AG08396 (cell line): ENCODE measurements at places on chromosomes 7 and 10.

- DNase-seq: peak; percentile 62
These were observed 89.2 kb downstream of the RNF216 start for GRCh38 chr7:5692112-5692844.

- DNase-seq: no peak
These were observed 31.8 kb upstream of the RBM33 start for GRCh38 chr7:155612658-155613057.

- DNase-seq: no peak
These were observed 118.7 kb upstream of the GJD4 start for GRCh38 chr10:35486297-35486990.

GRCh38 chr7:87322912-87323311, 22.6 kb upstream of the CROT start:
- no peak for DNase-seq

GRCh38 chr7:106915873-106916272, 50.8 kb downstream of the PIK3CG start:
- DNase-seq: no peak

DNA sequence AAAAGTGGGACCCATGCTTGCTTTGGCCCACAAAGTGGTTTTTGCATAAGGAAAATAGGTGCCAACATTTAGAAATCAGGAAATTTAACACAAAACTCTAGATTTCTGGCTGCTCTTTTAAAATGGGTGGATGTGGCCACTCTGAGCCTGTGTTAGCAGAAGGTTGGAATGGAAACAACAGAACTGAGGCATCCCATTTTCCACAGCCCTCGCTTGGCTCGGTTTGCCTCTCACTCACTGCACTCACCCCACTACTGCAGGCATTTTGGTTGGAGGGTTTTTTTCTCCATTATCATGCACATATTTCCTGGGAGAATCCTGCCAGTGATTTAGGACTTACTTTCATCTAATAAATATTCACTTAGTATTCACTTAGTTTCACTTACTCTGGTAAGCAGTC, 178.9 kb downstream of the BICC1 start:
- no peak for DNase-seq

GRCh38 chr10:4214908-4215307, 429.9 kb upstream of the KLF6 start:
- no peak for DNase-seq

- DNase-seq: no peak
These were observed 5.3 kb upstream of the KCNIP2 start for GRCh38 chr10:101848894-101849351.

DNA sequence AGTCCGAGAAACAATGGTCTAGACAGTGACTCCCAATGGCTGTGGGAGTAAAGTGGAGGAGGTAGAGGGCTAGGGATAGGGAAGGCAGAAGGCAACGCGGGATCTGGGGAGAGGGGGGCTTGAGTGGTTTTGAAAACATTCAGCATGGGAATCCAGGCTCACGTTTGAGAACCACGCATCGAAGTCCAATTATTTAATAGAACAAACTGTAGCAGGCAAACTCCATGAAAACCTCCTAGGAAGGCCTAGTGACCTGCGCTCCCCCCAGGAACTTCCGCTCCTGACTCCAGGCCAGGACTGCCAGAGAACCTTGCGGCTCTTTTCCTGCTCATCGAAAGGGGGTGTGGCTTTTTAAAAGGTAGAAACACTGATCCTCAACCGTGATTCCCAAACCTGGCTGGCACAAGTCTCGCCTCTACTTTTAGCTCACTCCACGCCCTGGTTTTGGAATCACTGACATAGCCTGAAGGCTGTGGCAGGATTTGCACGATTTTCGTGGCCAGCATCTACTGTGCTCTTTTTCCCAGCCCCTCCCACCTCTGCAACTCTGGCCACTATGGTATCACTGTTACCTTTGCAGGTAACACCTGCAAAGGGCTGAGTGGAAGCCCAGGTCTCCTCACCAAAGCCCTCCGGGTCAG, 43.4 kb downstream of the MYOF start:
- no peak for DNase-seq

- no peak for DNase-seq
These were observed 188.5 kb upstream of the BMPER start for GRCh38 chr7:33716581-33717477.

- no peak for DNase-seq
These were observed 142.4 kb downstream of the TCERG1L start for GRCh38 chr10:131169146-131169545.

GRCh38 chr10:110268971-110269370, 35.7 kb downstream of the SMNDC1 start:
- no peak for DNase-seq

- no peak for DNase-seq
These were observed 14.5 kb upstream of the ZNF862 start for GRCh38 chr7:149823631-149824199.

GRCh38 chr10:62244785-62245467, 23.7 kb downstream of the RTKN2 start:
- no peak for DNase-seq

GRCh38 chr10:129020651-129021330, 446.2 kb upstream of the MGMT start:
- DNase-seq: no peak

DNA sequence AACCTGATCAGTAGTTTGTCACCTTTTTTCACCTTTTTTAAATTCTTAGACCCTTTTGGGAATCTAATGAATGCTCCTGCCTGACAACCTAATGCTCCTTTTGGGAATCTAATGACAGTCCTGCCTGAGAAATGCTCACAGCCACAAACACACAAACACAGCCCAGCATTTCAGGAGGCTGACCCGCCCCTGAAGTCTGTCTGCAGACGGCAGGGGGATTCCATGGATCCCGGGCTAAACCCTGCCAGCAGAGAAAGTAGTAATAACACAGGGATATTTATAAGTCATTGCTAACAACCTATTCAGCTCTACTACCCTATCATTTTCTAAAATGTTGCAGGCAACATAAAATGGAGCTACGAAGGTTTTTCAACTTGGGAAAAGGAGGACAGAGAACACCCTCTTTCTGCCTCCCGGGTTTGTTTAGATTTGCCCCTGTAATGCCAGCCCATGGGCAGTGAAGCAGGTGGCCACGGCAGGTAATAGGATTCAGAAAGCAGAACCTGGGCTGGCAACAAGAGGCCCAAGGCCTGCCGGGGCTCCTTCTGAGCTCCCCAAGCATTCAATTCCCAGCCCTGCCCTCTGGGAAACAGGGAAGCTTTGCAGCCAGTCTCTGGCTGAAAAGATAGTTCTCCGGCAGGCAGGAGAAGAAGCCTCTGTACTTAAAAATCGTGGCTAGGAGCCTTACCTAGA, 65.2 kb downstream of the CREB3L2 start:
- DNase-seq: no peak

DNA sequence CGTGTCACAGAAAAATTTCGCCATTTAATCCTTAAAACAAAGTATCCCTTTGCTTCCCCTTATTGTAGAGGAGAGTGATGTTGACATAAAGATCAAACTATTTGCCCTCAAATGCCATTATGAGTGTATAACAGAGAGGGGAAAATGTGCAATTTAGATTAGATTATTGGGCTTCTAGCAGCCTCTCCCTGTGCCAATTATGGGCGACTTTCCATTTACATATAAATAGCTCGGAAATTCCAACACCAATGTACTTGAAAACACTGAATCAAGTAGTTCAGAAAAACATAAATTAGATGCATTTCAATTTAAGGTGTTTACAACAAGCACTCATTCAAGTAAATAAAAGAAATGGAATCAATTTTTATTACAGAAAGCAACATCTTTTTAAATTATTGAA, 64.6 kb upstream of the LRRN3 start:
- no peak for DNase-seq

- no peak for DNase-seq
These were observed 136.6 kb upstream of the SHH start for GRCh38 chr7:155948845-155949244.

- DNase-seq: peak; percentile 75
These were observed 56.7 kb downstream of the MKI67 start for GRCh38 chr10:128069351-128070051.

- no peak for DNase-seq
These were observed 549.0 kb upstream of the VSTM2A start for GRCh38 chr7:53993224-53993623.

GRCh38 chr7:36391436-36392198, 2.0 kb downstream of the ANLN start:
- DNase-seq: no peak

GRCh38 chr10:30412901-30413300, 21.1 kb upstream of the MAP3K8 start:
- DNase-seq: no peak

- no peak for DNase-seq
These were observed 63.2 kb downstream of the NHLRC2 start for GRCh38 chr10:113917636-113918035.

GRCh38 chr7:4888161-4888560, 4.6 kb upstream of the RADIL start:
- no peak for DNase-seq

DNA sequence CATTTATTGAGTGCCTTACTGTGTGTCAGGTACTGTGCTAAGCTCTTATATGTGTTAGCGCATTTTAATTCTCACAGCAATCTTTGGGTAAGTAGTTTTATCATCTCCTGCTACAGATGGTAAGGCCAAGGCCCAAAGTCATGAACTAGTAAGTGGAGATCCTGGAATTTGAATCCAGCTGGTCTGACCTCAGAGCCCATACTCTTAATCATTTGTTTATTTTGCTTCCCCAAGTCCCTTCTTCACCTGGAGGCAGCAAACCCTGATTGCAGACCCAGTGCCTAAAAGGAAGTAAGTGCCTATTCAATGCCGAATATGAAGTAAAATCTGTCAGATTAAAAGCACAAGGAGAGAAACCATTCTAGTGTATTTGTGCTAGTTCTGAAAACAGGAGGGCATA, 182.9 kb upstream of the TCF7L2 start:
- DNase-seq: no peak

DNA sequence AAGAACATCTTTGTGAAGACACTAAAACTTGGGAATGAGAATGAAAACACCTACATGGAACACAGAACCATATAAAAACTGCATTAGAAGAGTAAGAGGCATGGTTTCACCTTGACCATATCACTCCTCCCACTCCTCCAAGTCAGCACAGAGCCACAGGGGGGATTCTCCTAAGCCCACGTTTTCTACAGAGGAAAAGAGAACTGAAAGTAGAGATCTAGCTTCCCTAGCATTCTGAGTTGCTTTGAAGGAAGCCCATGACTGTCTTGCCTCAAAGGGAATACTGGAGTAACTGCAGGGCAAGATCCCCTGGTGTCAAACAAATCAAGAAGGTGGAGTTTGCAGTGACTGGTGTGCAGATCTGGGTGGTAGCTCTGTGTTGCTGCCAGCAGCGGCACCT, 43.9 kb downstream of the HBP1 start:
- DNase-seq: no peak

DNA sequence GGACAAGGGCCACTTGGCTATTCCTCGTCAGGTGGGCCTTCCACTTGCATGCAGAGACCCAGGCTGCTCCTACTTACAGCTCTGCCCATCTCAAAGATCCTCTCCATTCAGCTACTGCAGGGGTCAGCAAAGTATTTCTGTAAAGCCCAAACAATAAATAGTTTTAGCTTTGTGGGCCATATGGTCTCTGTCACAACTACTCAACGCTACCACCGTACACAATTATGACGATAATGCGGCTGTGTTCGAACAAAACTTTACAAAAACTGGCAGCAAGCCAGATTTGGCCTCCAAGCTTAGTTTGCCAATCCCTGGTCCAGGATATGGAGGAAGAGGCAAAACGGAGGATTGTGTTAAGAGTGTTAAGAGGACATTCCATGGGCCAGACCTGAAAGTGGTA, 12.8 kb downstream of the RAB11FIP2 start:
- DNase-seq: no peak

DNA sequence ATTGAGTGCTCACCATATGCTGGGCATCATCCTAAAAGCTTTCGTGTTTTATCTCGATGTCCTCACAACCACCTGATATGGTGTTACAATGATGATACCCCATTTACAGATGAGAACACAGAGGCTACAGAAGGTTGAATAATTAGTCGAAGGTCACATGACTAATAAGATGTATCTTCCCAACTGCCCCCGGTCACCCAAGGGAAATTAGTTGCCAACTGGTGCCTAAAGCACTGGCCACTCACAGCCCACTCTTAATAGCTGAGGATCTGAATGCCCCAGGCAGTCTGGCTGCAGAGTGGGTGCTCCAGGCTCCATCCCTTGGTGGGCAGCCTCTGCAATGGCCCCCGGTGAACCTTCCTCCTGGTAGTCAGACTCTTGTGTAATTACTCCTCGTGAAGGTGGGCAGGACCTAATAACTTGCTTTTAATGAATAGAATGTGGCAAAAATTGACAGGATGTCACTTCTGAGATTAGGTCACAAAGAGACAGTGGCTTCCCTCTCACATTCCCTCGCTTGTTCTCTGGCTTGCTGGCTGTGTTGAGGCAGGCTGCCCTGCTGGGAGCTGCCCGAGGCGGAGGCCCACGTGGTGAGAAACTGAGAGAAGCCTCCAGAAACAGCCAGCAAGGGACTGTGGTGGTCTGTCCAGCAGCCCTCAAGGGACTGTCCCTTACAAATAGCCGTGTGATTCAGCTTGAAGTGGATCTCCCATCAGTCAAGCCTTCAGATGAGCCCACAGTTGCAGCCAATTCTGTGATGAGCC, 109.4 kb downstream of the ARHGAP22 start:
- no peak for DNase-seq

DNA sequence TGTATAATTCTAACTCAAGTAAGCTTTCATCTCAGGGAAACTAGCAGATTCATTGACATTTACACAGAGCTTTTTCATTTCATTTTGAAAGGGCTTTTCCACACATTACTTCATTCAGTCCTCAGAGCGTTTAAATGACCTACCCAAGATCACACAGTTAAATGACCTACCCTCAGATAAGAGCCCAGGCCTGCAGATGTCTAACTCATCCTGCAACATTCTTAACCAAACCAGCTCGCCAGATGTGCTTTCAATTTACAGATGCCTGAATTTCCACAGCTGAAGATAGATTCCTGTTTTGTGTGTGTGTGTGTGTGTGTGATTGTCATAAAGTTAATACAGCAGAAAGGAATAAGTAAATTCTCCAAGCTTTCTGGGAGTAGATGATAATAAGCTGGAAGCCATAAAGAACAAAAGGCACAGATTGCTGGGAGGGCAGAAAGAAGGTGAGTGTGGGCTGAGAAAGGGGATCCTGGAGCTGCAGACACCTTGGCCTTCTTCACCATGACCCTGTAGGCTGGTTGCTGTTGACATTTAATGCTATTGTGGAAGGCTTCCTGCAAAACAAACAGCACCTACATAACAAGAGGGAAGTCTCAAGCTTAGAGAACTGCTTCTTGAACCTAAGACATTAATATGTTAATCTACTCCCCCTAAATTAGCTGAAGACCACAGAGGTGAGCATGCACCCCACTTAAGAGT, 489.7 kb upstream of the CELF2 start:
- DNase-seq: no peak

DNA sequence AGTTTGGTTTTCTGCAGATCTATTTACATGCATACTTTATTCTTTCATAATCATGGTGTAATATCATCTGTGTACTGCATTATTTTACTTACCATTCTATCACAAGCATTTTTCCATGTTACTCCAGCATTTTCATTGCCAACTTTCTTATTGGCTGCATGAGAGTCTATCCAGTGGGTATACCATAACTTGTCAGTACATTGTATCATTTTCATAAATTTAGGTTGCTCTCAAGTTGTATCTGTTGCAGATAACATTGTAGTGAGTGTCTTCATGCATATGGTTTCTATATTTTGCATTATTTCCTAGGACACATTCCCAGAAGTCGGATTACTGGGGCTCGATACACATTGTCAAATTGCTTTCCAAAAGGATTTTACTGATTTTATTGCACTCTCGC, 87.2 kb upstream of the INSYN2A start:
- DNase-seq: no peak
